Erythroblast (primary cell): ENCODE measurements at places on chromosomes 7 and 10.

GRCh38 chr10:121324678-121325213, 273.5 kb downstream of the FGFR2 start:
- no peak for DNase-seq

DNA sequence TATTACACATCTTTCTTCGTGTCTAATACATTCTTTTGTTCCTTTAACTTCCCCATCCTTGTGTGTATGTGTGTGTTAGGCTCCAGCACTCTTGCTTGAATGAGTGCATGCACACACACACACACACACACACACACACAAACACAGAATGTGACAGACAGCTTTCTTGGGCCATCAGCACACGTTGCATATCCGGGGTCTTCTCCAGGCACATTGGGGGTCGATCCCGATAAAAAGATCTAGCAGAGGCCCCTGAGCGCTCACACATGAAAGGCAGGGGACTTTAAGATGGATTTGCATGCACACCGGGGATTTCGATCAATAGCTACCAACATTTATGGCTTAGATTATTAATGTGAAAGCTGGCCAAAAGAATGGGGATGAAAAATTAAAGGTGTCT, 4.5 kb downstream of the SKIDA1 start:
- no peak for DNase-seq

- peak; percentile 21 for DNase-seq
These were observed 4.9 kb upstream of the KAT6B start for GRCh38 chr10:74821501-74821900.

GRCh38 chr10:3960496-3960895, 175.5 kb upstream of the KLF6 start:
- no peak for DNase-seq

- DNase-seq: no peak
These were observed 104.7 kb upstream of the PCDH15 start for GRCh38 chr10:54905578-54906192.
